ENCODE measurements at places on chromosomes 3 and 15.
A peak's percentile ranks its signal among the peaks of the same experiment; 100 is the strongest.

DNA sequence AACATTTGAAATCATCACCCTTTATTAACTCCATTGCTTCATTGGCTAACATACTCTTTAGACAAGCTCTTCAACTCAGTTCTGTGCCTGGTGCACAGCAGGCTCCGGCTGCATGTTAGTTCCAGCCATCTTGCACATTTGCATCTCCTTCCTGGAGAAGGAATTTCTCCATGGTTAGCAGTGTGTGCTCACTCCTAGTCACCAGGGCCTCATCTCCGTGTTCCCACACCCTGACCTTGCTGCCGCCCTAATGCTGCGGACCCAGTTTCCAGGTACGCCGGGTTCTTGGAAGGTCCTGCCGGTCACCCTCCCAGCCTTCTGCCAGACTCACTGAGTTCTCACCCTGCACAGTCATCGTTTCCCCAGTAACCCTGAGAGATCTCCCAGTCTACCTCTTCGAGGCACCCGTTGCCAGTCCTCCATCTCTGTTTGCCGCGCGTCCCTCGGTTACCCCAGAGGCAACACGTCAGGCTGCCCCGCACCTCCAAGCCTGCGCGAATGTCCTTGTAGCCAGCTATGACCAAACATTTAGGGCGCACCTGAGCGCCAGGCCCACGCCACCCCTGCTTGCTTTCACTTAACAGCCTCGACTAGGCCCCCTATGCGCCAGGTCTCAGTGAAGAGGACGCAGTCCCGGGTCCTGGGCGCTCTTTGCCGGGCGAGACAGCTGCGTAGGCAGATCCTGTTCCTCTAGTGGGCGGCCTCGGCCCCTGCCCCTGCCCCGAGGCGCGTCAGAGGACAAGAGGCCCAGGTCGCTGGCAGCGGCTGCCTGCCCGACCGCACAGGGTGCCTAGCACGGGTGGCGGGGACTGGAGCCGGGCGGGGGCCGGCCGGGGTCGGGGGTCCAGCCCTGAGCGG is 747 bp upstream of the ZNF592 start:
- DNase-seq: peak; percentile 61

DNA sequence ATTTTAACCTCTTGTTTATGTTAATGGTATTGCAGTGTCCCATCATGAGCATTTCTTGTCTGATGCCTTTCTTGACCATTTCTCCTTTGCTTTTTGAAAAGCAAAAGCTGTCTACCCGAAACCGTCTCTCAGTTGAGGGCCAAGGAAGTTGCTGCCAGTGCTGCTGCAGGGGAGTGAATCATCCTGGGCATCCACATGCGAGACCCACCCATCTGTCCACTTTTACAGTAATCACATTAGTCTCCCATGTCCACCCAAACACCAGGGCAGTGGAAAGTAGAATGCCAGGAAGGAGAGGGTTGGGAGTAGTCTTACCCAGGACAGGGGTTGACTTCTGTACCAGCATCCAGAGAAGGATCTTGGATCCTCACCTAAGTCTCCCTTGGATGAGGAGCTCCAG is 48.6 kb upstream of the TEX264 start:
- peak; percentile 18 for DNase-seq

- no peak for DNase-seq
Observed at GRCh38 chr3:32713181-32713580, 28.2 kb downstream of the CNOT10 start.

DNA sequence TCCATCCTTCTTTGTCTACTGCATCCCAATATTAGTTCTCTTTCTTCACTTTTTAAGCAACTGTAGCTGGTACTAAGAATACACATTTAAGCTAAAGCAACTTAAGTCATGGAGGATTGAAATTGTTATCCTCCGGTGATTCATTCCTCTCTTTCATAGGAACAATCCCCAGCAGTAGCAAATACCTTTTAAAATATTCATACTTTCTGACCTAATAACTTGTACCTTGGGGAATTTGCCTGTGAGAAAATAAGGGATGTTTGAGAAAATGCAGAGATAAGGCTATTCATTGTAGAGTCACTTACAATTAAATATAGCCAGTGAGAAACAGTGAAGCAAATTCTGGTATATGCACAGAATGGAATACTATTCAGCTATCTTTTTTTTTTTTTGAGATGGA is 66.0 kb downstream of the VPS13C start:
- DNase-seq: peak; percentile 48

GRCh38 chr3:124483915-124484470 is 246.3 kb upstream of the UMPS start:
- no peak for DNase-seq

DNA sequence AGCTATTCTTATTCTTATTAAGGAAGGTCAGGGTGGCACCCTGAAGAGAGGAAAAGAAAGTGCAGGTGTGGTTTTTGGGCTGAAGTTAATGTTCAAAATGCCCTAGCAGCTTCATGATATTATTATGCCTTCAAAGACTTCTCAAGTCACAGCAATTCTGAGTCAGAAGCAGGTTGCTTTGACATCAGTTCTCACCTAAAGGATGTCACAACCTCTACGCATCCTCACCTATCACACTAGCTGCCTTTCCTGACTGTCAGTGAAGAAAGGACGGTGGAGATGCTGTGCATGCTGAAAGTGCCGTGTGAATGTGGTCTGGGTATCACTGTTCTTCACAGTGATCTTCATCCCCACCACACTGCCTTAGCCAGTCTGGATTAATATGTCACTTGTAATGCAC is 49.6 kb downstream of the NPTN start:
- no peak for DNase-seq

GRCh38 chr15:36407647-36408046 is 171.8 kb upstream of the CDIN1 start:
- DNase-seq: peak; percentile 64

- DNase-seq: no peak
Observed at GRCh38 chr3:108221393-108221792, 831 bp downstream of the IFT57 start.

- peak; percentile 37 for DNase-seq
Observed at GRCh38 chr3:78798266-78798832, 969.4 kb downstream of the ROBO1 start.

- no peak for DNase-seq
Observed at GRCh38 chr3:124395584-124396338, 334.5 kb upstream of the UMPS start.

DNA sequence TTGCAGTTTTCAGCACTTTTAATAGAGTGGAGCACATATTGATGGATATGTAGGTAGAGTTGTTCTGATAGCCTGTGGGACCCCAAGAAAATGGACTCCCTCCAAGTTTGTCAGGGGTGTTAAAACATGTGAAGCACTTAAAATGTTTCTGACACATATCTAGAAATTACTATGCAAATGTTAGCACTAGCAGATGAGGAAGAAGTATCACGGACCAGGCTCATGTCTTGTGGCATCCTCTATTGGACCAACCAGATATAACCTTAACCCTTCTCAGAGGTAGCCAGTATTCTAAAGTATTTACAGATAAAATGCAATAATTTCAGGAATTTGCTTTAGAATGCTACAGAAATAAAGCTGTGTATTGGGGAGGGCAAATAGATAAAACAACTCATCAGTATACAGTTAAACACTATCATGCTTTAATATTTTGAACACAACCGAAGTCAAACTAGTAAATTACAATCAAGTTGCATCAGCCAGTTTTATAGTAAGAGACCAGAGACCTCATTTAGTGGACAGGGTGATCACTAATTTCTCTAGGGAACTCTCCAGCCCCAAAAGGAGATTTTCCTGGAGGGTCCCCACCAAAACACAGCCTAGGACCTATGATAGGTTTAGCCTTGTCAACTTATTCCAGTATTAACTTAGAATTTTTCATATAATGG is 57.2 kb upstream of the FBN1 start:
- DNase-seq: no peak

DNA sequence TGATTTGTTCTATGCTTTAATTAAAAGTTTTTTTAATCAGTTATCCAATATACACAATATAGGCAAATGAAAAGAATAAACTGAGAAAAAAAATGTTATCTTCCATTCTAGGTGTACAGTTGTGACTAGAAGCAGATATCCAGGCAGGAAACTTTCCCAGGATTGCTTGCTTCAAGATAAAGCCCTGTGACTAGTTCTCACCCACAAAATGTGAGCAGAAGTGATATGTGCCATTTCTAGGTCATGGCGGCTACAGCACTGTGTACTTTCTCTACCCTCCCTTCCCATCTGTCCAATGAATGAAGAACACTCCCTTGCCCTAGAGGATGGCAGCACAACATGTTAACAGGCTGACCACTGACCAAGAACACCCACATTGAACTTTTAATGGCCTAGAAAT is 110.5 kb upstream of the STT3B start:
- DNase-seq: no peak

DNA sequence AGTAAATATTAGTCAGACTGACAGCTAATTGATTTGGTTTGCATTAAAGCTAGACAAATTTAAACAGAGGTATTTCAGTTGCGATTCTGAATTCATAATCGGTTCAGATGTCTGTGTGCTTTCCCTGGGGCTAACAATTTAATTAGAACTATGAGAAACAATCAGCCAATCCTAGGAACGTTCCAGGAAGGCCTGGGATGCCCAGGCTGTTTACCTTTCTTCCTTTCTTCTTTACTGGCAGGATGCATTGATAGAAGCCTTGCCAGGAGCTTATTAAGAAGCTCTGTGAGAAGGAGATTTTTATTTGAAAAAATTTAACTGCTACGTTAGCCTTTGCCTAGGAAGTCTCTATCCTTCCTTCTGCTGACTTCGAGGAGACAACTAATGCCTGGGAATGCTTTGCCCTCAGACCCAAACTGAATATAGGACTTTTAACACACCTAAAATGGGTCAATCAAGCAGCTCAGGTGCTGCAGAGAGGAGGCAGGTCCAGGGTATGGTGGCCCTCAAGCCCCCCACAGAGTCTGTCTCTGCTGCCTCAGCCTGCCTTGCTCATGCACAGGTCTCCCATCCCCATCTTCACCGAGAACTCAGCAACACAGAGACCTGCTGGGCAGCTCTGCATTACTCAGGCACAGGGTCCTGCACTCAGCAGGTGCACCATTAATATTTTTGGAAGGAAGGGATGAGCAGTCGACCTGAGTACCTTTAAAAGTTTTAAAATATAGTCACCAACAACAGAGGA is 48.5 kb downstream of the PCSK6 start:
- no peak for DNase-seq

DNA sequence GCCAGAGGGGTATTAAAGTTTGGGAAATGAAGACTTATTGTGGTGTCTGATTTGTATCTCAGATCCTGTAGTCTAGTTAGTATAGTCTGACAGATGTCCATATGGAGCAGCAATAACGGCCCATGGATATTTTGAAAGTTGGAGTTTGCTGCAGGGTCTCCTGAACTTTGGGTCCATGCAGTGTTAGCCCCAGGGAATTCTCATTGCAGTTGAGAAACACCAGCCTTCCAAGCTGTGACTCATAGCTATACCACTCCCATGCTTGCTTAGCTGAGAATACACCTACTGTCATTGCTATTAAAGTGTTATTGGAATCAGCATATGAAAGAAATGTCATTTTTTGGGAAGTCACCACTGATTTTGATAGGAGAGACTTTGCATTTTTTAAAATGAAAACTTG is 29.2 kb downstream of the TMOD2 start:
- DNase-seq: no peak

GRCh38 chr3:197322149-197322548 is 23.7 kb upstream of the DLG1 start:
- no peak for DNase-seq

- DNase-seq: no peak
Observed at GRCh38 chr3:30664884-30665283, 58.5 kb downstream of the TGFBR2 start.

- DNase-seq: no peak
Observed at GRCh38 chr3:23659840-23660430, 145.8 kb upstream of the UBE2E1 start.

DNA sequence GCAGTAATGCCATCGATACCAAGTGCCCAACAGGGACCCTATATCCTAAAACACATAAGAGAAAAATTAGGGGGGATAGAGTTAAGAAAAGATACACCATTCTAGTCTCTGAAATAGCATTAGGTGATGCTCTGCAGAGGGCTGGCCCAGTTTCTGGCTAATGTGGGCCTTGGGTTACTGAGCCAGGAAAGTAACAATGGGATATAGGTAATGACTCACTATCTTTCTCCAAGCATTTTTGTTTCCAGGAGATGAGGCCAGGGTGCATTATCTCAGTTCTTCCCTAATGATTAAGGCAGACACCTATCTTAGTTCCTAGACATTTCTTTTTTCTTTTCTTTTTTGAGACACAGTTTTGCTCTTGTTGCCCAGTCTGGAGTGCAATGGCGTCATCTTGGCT is 50.0 kb downstream of the PRKAR2A start:
- DNase-seq: no peak

GRCh38 chr15:48965972-48966371 is 2.3 kb upstream of the SHC4 start:
- DNase-seq: peak; percentile 84

- no peak for DNase-seq
Observed at GRCh38 chr15:66653398-66653797, 48.6 kb upstream of the SMAD6 start.

GRCh38 chr3:44098656-44099415 is 142.8 kb upstream of the TOPAZ1 start:
- DNase-seq: no peak

GRCh38 chr15:34654625-34655024 is 71.2 kb upstream of the GOLGA8B start:
- DNase-seq: no peak

- no peak for DNase-seq
Observed at GRCh38 chr3:176032043-176032442, 1165.2 kb downstream of the TBL1XR1 start.

GRCh38 chr3:140510303-140510861 is 167.5 kb upstream of the TRIM42 start:
- DNase-seq: no peak

GRCh38 chr3:177982034-177982433 is 554.2 kb upstream of the KCNMB2 start:
- no peak for DNase-seq

DNA sequence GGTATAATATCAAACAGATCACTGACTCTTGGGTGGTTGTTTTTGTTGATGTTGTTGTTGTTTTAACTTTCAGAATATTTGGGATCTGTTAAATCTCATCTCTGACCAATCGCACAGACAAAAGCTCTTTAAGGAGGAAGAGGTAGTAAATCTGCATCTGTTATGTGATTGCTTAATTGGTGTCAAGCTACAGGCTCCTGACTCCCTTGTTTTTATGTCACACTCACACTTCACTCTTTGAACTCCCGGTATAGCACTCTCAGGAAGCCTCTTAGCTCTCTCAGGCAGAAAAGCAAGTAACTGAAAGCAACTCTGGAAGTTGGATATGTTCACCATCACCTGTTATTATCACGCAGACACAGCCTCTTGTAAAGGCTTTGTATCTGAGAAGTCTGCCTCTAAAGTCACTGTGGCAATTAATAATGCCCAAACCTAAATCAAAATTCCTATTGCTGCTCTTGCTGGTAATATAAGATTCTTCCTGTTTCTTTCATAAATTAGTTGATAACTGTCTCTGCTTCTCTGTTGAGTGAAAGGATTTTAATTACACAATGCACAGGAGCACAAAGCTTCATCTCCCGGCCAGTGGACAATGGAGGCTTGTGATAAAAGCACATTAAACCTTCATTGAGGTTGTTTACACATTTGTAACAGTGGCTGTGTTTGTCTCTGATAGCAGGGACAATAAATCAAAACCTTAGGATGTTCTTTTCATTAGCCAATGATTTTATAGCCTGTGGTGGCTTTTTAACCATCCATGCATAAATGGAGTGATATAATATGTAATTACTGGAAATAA is 576.7 kb downstream of the MFSD1 start:
- no peak for DNase-seq

Data from fibroblast of gingiva (primary cell).